ENCODE measurements at places on chromosomes 3 and 15.

- no peak for DNase-seq
These were observed 193.3 kb downstream of the ISL2 start for GRCh38 chr15:76529911-76530310.

DNA sequence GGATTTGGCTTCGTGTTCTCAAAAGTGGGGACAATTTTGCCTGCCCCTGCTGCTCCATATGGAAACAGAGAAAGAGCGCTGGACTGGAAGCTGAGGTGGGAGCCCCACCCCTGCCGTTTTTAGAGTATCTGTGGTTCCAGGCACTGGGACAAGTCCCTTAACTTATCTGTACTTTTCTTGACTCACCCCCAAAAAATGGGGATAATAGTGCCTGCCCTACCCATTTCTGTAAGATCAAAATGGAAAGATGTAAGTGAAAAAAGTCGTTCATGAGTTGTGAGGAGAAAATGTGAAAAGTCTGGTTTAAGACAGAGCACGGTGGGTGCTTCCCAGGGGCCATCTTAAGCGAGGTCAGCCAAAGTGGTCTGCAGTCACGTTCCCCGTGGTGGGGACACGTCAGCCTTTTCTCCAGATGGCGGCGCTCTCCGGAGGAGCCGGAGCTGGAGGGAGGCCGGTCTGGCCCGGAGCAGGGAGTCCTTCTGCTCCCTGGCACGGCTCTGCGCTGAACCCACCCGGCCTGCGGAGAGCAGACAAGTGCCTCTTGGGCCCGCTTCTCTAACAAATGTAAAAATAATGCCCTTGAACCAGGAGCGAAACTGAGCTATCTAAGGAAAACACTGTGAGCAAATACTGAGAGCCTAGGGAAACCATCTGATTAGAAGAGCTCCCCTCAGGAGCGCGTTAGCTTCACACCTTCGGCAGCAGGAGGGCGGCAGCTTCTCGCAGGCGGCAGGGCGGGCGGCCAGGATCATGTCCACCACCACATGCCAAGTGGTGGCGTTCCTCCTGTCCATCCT is at the start of gene CLDN18:
Gene CLDN18 (plus strand): TSS at position 690 of the 797 bp plus-strand sequence. CDS start 61 bp downstream, at position 751.
- no peak for DNase-seq

DNA sequence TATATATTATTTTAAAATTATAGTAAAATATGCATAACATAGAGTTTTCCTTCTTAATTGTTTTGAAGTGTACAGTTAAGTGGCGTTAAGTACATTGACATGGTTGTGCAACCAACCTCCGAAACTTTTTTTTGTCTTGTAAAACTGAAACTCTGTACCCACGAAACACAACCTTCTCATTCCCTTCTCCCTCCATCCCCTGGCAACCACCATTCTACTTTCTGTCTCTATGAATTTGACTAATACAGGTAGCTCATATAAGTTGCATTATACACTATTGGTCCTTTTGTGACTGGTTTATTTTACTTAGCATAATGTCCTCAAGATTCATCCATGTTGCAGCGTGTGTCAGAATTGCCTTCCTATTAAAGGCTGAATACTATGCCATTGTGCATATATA is 179.4 kb downstream of the SATB1 start:
- no peak for DNase-seq

DNA sequence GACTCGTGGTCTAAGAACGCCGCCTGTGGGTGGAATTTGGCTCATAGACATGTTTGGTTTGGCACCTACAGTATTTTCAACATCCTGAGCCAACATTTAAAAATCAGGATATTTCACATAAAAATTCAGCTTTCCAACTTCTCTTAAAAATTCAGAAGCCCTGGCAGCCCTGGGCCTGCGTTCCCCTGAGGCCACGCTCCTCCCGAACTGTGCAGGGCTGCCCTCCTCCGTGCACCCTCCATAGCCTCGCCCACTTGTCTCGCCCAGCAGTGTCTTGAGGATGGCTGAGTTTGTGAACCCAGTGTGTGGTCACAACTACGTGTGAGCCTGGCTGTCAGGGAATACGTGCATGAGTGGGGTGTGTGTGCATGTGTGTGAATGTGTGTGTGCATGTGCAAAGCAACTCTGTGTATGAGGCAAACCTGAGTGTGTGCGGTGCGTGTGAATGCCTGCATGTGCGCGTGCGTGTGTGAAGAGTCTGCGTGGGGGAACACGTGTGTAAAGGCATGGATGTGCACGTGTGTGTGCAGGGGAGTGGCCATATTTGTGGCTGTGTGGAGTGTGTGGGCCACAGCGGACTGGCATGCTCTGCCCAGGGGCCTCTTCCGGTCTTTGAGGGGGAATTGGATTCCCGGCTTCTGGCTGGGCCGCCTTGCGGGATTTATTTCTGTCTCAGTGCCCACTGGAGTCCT is 30.9 kb downstream of the PTH1R start:
- no peak for DNase-seq

DNA sequence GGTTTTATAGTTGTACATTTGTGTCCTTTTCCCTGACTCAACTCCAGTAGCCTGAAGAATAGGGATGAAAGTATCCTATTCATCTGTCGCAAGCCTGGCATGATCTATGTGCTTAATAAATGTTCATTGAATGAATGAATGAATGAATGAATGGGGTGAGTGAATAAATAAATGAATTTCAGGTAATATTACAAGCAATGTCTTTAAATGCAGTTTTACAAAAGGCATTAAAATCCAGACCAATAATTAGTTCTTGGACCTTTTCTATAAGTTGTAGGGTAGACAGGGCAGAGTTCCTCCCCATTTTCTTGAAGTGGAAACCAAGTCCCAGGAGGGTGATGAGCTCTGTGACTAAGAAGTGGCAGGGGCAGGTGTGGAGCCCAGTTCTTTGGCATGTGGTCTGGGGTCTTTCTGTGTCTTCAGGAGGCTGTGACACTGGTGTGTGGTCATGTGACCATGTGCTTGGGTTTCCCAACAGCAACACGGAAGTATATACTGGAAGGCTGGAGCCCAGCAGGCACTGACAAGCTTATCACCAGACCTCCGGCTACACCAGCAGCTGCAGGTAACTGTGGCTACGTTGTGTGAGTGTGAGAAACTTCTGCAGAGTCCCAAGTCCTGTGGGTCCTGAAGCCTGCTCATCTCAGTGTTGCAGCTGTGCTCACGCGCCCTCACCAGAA is 18.3 kb downstream of the XYLB start:
- DNase-seq: no peak
